Endothelial cell of umbilical vein (primary cell): ENCODE measurements at places on chromosomes 3 and 15.
A peak's percentile ranks its signal among the peaks of the same experiment; 100 is the strongest.

DNA sequence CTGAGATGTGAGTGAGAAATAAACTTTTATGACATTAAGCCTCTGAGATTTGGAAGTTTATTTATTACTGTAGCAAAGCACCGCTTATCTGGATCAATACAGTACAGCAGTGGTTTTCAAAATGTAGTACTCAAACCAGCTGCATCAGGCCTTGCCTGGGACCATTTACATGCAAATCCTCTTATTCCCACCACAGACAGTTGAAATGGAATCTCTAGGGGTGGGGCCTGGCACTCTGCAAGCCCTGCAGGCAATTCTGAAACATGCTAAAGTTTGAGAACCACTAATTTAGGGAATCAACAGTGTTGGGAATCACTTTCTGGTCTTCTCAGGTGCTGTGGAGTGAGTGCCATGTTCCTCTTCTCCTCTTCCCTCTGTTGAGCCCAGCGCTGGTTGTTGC, 77.8 kb upstream of the TAMM41 start:
- DNase-seq: no peak

GRCh38 chr3:170772175-170772574, 97.8 kb downstream of the RPL22L1 start:
- no peak for DNase-seq

- DNase-seq: no peak
Measured at GRCh38 chr15:93066834-93067648, 22.0 kb downstream of the RGMA start.

GRCh38 chr15:43210807-43211206, 10.0 kb downstream of the EPB42 start:
- no peak for DNase-seq

DNA sequence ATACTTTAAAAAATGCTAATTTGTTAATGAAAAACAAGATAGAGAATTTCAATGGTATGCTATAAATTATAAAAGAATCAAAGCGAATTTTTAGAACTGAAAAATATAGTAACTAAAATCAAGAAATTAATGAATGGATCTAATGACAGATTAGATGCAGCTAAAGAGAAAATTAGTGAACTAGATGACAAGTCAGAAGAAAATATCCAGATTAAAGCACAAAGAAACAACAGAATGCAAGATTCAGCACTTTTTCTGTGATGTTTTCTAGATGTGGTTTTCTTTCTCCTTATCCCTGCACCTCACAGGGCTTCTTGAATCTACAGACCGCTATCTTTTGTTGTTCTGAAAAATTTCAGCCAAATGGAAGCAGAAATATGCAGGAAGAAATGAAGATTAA, 54.4 kb downstream of the INO80 start:
- no peak for DNase-seq

GRCh38 chr15:71931261-71931660, 120.9 kb downstream of the NR2E3 start:
- DNase-seq: no peak

DNA sequence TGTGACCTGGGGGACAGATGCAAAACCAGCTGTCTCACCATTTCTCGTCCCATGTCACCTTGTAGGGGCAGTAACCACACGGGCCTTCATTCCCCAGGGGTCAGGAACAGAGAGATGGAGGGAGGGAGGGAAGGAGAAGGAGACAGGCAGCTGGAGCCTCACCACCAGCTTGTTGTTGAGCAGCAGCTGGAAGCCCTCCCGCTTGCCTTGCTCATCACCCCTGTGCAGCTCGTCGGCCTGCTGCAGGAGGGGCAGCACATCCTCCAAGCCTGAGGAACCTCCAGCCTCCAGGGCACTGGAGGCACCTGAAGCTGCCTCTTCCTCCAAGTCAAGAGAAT, 10.3 kb downstream of the RMDN3 start:
- no peak for DNase-seq

- no peak for DNase-seq
Measured at GRCh38 chr3:89145995-89146394, 38.6 kb downstream of the EPHA3 start.

GRCh38 chr3:158909870-158910269, 108.0 kb downstream of the MFSD1 start:
- no peak for DNase-seq

DNA sequence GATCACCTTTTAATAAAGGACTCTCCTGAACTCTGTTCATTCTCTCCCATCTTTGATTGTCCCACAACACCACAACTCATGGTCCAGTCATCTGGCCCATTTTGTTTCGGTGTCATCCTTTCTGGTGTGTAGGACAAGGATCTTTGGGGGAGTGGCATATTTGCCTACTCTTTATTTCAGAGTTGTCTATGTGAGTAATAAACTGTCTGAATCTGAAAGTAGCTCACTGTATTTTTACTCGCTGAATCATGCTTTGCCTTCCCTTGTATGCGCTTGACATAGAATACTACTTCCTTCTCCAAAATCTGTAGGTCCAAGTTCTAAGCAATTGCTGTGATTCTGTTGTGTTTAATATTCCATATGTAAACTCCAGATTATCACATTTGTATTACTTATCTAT, 29.9 kb upstream of the NOX5 start:
- no peak for DNase-seq

DNA sequence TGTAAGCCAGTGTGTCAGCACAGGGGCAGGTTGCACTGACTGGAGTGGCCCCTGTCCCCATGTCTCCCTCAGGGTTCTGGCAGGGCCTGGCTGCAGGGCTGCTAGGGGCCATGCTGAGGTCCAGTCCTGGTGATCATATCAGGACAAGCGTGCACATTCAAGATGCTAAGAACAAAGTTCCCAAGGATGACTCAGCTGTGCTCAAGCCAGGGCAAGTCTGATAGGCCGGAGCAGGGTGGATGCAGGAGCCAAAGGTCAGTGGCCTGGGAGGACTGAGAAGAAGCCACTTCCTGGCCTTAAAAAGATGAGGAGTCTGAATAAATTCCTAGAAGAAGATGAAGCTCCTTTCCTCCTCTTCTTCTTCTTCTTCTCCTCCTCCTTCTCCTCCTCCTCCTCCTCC, 353.2 kb downstream of the AGBL1 start:
- DNase-seq: no peak

- no peak for DNase-seq
Measured at GRCh38 chr15:100429116-100429728, 87.4 kb upstream of the ADAMTS17 start.

DNA sequence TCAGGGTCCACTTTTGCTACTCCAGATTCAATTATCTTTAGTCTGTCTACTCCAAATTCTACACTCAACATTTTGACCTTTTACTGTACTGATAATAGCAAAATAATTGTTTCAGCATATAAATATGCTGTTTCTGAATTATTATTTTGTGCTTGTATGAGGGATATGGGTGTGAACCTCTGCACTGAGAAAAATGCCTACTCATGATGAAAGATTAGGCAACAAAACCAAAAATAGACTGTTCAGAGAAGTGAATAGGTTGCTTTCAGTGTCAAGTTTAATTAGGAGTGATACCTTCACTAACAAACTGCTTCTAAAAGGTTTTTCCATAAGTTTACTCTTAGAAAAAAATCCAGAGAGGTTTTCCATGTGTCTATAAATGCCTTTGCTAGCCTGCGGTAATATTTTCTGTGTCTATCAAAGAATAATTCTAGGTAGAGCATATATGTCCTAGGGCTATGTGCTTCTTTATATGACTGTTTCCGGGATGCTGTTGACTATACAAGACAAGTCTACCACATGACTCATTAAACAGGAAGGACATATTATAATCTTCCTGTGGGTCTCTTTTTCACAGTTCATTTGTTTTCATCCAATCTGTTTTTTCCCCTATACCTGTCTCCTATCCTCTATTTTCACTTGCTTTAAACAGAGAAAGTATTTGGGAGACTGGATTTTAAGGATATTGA, 218.5 kb upstream of the TTC14 start:
- DNase-seq: no peak

DNA sequence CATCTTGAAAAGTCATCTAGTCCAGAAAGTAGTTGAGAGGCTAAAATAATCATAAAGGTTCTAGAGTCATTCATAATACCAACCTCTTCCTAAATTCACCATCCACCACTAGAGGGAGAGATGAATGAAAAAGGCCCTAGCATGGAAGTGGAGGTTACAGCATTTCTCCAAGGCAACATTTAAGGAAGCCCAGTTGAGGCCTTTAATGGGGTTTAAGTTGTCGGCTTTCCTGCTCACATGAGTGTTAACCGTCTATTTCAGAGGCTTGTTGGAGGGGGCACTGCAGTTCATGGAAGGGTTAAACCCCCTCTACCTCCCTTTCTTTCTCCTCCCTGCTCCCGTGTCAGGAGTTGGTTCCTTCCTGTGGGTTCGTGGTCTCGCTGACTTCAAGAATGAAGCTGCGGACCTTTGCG, 3.8 kb upstream of the SLCO3A1 start:
- peak; percentile 7 for DNase-seq

DNA sequence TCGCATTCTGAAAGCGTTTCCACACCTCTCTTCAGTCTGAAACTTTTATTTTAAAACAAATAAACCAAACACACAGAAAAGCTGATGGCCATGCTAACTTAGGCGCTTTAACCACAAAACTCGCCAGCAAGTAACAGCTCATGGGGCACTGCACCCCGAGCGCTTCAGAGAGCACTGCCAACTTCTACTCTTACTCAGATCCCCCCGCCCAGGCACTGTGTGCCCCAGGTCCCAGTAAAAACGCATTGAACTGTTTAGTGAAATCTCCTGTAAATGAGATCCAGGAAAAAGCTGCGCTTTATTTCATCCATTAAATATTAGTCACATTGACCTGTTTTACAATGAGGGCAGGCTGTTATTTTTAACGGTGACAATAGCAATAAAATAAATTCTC, 99.7 kb downstream of the LRIG1 start:
- DNase-seq: peak; percentile 73

GRCh38 chr3:129180461-129180860, 3.2 kb downstream of the CNBP start:
- DNase-seq: no peak

DNA sequence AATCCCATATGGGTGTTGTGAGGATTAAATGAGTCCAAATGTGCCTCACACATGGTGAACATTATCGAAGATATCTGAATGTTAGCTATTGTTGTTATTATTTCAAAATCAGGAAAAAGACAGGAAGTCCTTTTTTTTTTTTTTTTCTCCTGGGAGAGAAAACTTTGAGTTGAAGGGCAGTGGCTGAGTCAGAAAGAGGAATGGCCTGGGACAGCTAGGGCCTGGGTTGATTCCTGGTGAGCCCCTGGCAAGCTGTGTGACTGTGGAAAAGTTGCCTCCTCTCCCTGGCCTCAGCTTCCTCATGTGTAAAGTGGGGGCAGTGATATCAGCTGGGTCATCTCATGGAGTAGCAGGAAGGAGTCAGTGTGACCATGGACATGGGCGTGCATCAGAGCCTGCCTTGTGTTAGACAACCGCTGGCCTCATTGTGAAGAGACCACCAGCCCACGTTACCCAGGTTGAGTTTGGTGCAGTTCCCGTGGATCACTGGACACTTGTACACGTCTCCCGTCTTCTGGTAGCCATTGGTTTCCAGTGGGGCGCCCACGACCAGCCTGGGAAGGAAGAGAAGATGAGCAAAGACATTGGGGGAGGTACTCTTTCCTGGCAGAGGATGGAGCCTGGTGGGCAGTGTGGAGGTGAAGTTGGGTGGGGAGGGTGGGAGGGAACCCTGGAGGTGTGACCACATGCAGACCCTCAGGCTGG, 63.1 kb downstream of the ITGA11 start:
- peak; percentile 83 for DNase-seq

GRCh38 chr3:23640471-23641146, 165.1 kb upstream of the UBE2E1 start:
- DNase-seq: no peak

DNA sequence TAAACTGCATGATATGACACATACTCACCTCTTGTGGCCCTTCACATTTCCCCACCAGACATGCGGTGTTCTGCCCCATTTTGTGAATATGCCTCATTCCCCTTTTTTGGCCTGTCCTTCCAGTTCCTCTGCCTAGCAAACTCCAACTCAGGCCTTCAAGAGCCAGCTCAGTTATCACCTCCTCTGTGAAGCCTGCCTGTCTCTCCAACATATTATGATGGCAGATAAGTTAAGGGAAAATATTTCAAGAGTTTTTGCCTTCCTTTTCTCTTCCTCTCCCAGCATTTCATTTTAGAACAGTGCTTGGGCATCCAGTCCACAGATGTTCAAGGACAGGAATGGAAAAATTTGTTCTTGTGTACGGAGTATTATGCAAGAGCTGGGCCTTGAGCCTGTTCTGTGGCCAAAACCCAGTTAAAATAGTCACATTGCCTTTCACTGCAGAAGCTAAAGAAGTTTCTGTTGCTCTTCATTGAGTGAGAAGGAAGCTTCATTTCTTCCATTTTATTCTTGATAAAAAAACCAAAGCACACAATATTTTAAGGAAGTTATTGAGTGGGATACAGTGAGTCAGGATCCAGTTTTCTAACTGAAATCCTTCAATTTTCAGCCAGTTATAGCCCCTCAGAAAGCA, 192.0 kb downstream of the GHSR start:
- DNase-seq: no peak

- peak; percentile 4 for DNase-seq
Measured at GRCh38 chr15:38085931-38086568, 151.6 kb downstream of the TMCO5A start.

- no peak for DNase-seq
Measured at GRCh38 chr15:100558771-100559254, 30.1 kb upstream of the CERS3 start.

DNA sequence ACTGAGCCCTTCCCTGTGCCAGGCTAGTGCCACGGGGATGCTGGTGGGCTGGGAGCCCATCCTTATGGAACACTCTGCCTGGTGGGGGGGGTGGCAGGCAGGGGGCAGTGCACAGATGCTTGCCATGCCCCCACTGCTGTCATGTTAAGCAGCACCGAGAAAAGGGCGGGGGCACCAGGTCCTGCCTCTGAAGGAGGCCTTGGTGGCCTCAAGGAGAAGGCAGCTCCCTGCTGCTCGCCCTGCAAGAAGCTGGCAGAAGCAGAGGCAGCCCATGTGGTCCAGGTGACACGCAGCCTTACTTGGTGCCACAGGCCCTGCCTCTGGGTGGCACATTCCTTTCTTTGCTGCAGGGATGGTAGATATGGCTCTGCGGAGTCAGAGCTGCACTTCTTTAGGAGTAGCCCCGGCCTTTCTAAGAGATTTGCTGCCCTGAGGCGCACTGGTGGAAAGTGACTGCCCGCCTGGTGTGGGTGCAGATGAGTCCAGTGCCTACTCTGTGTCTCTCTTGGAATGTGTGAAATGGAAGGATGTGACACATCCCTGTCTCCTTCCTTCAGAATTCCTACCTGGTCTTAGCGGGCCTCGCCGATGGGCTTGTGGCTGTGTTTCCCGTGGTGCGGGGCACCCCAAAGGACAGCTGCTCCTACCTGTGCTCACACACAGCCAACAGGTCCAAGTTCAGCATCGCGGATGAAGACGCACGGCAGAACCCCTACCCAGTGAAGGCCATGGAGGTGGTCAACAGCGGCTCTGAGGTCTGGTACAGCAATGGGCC, 145.8 kb downstream of the LRRK1 start:
- no peak for DNase-seq

- no peak for DNase-seq
Measured at GRCh38 chr3:194554473-194555123, 67.8 kb upstream of the ATP13A3 start.

DNA sequence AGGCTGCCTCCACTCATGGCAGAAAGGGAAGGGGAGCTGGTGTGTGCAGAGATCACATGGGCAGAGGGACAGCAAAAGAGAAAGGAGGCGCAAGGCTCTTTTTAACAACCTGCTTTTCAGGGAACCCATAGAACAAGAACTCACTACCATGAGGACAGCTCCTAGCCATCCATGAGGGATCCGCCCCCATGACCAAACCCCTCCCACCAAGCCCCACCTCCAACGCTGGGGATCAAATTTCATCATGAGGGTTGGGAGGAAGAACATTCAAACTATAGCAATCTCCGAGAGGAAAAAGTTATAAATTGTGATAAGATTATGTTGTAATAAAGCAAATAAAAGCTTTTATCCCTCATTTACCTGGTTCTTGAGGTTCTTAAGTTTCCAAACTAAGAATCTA, 84.7 kb upstream of the LMCD1 start:
- DNase-seq: peak; percentile 39
